Esophagus muscularis mucosa (tissue), 4 donors: ENCODE measurements at places on chromosomes 3 and 15. TPM values are rescaled to one million over a fixed set of nuclear protein-coding genes. Genes with fewer than 3 reads are reported as not detected.

DNA sequence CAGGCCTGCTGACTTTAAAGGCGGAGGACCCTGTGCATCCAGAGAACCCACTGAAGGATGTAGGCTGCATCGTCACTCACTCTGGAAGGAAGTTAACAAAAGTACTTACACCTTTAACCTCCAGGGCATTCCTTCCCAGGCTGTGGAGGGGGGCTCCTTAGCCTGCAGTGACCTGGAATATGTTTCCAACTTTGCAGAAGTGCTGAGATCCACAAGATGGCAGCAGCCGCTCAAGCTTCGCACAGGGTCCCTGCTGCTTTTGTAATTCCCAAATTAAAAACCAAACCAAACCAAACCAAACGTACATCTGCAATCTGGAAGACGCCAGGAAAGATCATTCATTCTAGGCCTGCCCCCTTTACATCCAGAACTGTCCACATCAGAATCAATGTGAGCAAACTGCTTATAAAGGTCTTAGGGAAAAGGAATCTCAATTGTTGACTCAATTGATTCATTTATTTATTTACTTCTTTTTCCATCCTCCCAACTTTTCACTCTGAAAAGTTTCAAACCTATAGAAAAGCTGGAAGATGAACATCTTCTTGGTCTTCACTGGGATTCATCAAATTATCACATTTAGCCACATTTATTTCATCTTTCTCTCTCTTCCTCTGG, 70.5 kb upstream of the KLHL25 start:
- DNase-seq = no peak

LRRN1 gene
- 3.3 TPM for total RNA-seq

- DNase-seq = no peak
Measured at GRCh38 chr15:37824717-37825382, 109.6 kb upstream of the TMCO5A start.

DNA sequence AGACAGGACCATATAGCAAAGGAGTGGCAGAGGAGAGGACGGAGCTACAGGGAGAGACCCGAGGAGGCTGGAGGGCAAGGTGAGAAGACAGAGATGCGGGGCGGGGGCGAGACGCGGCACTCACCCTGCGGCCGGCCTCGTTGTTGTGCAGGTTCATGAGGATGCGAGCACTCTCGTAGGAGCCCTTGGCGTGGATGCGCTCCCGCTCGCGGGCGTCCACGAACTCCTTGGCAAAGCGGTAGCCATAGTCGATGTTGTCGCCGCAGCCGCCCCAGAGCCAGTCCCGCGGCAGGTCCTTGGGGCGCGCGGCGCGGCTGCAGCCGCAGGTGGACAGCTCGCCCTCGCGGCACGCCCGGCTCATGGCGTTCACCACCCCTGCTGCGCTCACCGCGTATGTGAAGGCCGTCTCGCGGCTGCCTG, 12.9 kb downstream of the WNT5A start:
- no peak for DNase-seq
